Activated T-cell treated with anti-CD3 and anti-CD28 coated beads, Interleukin-2, amount 50 U/mL, for 1 hour (primary cell): ENCODE measurements at places on chromosomes 5 and 9.

DNA sequence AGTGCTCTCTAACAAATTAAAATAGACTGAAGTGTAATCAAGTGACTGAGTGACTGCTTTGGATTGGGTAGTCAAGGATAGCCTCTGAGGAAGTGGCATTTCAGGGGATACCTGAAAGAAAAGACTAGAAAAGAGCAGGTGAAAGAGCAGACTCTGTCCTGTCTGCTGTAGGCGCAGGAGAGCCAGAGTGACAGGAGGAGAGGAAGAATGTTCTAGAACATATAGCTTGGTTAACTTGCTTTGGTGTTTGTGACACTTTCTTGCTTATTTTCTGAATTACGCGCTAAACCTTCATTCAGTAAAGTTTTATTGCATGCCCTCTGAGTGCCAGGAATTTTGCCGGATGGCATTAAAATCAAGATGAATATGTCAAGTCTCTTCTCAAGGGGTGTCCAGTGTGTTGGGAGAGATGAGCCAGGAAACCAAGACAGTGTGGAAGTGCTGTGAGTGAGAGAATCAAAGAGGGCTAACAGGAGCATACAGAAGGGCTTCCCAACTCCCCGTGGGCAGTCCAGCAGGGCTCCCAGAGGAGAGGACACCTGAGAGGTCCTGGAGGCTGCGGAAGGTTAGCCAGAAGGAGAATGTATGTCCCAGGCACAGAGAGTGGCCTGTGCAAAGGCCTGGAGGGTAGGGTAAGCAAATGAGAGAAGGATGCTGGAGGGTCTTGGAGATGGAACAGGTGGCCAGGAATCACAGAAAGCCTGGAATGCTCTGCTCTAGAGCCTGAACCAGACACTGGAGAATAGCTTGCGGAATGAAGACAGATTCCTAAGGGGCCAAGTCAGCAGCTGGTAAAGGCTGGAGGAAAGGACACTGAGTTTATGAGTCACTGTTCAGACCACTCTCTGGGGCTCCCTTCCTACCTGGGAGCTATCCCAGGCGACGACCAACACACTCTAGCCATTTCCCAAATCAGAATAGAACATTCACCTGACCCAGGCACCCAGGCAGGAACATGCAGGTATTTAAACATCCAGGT lies 59.3 kb downstream of the SLC22A5 start:
- DNase-seq: peak; percentile 14

DNA sequence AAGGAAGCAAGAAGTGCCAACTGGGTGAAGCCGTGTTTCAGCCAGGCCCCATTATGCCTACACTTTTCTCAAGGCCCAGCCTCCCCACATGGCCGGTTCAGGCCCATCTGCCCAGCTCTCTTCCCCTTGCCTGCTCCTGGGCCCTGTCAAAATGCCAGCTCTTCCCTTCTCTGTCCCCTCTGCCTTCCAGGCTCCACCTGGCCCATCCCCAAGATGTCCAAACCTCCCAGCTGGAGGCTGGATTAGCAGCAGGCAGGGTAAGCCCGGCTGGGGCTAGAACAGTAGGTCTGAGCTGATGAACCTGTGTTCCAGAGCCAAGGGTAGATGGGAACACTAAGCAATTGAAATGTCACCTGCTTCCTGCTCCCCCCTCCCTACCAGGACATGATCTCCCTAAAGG lies 64.1 kb upstream of the HSPA9 start:
- no peak for DNase-seq

DNA sequence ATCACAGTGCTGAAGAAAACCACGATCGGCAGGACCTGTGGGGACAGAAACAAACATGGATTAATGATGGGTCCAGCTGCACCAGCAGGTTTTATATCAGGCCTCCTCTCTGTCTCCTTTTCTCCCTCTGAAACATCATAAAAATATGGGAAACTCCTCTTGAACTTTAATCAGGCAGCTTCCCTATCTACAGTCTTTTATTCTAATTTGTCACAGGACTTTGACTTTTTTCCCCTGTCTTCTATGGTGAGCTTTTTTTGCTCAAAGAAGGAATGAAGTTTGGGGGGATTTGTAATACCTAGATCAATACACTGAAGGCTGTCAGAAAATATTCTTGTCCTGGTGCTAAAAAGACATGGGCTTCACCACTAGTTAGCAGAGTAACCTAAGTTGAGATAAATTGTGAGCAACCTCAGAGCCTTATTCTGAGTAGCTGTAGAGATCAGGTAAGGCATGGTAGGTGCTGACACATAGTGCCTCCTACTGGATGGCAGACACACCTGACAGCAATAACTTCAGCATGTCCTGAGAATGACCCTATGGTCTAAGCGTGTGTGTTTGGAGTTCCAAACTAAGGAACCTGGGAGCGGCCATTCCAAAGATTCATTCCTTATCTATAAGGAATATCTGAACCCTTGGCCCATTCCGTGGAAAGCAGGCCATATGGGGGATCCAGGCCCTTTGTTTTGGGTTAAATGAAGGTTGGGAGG lies 46.2 kb downstream of the SLC28A3 start:
- no peak for DNase-seq

- no peak for DNase-seq
These were observed 62.5 kb upstream of the C5orf46 start for GRCh38 chr5:147968855-147969254.

DNA sequence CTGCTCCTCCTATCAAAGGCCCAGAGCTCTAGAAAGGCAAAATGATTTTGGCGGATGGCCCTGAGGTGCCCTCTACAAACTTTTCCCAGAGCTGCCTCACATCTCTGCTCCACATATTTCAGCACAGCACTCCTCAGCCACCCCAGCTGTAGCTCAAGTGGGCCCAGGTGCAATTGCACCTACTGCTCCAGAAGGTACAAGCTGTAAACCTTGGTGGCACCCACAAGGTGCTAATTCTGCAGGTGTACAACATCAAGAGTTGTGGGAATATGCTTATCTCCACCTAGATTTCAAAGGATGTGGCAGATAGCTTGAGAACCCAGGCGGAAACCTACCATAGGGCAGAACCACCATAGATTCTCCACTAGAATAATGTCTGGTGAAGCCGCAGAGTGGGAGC lies 432.2 kb downstream of the TMEM232 start:
- no peak for DNase-seq
